Femur (tissue), 1 donor: ENCODE measurements at places on chromosomes 16 and 17.

DNA sequence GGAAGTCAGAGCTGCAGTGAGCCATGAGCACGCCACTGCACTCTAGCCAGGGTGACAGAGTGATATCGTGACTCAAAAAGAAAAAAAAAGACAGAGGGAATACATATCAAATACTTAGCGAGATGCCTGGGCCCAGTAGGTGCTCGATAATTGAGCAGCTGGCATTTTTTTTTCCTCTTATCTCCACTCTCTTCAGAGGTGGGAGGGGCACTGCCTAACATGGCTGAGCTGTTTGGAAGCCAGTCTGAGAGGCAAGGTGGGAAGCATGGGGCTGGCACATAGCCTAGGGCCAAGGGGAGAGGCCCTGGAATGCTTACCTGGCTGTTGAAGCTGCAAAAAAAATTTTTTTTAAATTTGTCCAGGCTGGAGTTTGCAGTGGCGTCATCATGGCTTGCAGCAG lies 38.4 kb downstream of the HIC1 start:
- DNase-seq: no peak

GRCh38 chr17:76442341-76443338 lies 10.3 kb downstream of the UBE2O start:
- DNase-seq: no peak

- no peak for DNase-seq
These were observed 9.5 kb downstream of the ZNF771 start for GRCh38 chr16:30416624-30417528.

DNA sequence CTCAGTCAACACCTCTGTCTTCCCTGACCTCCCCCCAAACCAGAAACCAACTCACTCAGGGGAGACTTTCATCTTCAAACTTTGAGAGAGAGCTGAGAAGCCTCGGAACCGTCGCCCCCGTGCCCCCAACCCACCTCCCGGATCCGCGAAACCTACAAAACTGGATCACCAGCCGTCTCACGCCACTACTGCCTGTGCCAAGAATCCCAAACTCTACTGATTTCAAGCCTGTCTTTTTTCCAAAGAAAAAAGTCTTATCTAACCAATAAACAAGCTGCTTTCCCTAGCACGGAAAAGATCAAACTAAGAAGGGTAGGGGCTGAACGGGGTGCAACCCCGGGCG lies 2.0 kb downstream of the AXIN2 start:
- DNase-seq: no peak

DNA sequence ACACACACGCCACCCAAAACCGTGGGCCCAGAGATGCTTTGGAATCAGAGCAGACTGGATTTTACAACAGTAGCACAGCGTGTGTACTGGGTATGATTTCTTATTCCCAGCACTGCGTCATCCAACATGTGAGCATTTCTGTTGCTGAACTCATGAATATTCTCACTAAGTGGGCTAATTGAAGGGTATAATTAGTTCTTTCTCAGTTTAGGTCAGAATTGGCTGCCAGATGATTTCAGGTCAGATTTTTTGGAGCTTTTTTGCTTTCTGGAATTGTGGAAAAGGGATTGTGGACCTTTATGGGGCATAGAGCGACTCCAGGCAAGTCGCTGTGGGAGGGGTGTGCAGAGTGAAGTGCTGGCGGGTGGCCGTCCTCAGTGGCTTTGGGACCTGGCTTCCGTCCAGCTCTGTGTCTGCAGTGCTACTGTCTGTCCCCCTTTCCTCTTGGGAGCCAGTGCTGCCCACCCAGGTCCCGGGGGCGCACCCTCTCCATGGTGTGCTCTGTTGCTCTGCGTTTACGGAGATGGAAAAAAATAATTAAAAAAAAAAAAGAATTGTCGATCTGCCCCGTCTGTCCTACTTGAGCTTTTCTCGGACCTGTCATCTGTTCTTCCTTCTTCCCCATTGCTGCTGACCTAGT lies 25.0 kb downstream of the FOXK2 start:
- DNase-seq: peak; percentile 55

GRCh38 chr17:41664587-41665565 lies 23.8 kb upstream of the EIF1 start:
- no peak for DNase-seq

- DNase-seq: no peak
These were observed 43.7 kb upstream of the GOSR1 start for GRCh38 chr17:30433514-30433913.

- no peak for DNase-seq
These were observed 7.1 kb upstream of the MT2A start for GRCh38 chr16:56601325-56601724.

DNA sequence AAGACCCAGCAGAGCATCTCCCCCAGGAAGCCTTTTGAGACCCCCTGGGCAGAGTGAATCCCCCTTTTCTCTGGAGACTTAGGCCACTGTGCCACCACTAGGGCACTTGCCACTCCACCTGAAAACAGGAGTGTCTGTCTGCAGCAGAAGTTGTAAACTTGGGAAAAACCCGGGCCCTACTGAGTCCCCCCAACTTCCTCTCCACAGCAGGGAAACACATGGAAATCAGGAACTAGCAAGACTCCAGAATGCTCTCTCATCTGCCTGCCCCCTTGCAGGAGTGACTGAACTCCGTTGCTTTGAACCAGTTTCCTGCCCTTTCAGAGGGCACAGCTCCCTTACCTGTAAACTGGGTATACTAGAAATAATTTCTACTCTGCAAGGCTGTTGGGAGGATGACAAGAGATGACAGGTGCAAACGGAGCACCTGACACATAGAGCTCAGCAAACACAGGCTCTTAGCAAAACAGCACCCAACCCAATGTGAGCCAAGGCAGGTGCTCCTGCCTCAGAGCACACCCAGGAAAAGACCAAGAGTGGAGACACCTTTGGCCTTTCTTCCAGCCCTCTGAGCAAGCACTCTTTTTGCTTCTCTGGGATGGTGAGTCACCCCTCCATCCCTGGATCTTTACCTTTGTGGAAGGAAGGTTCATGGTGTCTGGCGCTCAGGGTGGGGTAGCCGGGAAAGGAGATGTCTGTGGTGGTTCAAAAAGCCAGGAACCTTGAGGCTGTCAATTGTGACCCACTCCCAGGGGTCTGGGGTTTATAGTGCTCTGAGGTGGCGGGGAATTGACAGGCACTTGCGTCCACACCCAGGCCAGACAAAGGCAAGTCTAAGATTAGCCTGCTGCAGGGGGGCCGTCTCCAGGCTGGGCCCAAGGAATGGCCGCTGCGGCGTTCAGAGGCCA lies at the start of gene HCRT:
HCRT (minus strand) TSS at position 740 of the 908 bp plus-strand sequence; CDS start at position 653, 87 bp downstream.
- no peak for DNase-seq

DNA sequence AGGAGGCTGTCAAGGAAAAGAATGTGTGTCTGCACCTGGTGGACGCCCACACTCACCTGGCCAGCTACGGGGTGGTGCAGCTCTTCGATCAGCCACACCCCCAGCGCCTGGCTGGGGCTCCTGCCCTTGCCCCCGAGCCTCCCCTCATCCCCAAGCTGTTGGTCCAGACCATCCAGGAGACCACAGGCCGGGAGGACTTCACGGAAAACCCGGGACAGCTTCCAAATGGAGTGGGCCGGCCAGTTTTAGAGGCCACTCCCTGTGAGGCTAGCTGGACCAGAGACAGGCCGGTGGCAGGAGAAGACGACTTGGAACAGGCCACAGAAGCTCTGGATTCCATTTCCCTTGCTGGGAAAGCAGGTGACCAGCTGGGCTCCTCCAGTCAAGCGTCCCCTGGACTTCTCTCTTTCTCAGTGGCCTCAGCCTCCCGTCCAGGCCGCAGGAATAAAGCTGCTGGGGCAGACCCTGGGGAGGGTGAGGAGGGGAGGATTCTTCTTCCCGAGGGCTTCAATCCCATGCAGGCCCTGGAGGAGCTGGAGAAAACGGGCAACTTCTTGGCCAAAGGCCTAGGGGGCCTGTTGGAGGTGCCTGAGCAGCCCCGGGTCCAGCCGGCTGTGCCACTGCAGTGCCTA lies 2.2 kb downstream of the WDR81 start:
- peak; percentile 15 for DNase-seq

DNA sequence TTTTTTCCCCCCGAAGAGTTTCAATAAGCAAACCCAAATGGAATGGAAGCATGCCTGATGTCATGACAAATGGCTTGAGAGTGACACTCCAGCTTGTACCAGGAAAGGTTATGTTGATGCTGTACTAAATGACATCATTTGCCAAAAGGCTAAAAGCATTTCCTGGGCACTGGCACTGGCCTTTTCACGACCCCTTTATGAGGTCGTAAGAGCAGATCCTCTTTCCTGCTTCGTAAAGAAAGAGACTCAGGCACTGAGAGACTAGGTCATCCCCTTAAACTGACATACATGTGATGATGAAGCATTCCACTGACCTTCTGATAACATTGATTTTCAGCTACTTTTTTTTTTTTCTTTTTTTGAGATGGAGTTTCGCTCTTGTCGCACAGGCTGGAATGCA lies 30.5 kb downstream of the CEP295NL start:
- no peak for DNase-seq

DNA sequence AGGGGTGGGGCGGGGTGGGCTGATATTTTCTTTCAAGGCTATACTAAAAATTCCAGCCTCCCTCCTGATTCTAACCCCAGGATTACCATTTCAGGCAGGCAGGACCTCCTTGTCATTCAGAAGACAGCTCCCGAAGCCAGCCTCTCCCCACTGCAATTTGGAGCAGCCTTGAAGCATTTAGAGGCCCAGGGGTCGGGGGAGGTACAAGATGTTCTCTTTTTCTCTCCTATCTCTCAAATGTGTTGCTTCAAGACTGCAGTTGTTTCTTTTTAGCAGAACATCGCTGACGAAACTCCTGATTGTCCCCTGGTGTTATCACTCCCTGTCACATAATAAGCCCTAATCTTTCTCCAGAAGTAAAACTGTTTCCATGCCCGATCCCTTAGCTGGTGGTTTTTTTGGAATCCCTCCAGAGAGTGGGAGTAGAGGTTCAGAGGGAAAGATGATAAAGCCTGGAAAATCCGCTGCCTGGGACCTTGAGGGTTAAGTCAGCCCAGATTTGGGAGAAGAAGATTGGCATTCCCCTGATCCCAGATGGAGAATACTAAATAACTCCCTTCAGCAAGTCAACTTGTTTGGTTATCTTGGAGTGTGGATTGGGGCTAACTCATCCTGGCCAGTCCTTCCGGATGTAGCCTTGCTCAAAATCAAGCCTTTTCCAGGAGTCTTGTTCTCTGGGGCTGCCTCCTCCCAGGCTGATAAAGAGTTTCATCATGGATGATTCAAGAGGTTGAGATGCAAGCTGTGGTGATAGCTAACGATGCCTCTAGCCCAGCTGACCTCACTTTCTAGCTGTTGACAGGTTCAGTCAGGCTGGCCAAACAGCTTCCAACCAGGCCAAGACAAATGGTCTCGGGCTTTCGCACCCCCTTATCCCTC lies 71.3 kb downstream of the SOX9 start:
- no peak for DNase-seq

GRCh38 chr17:37781451-37781850 lies 36.6 kb upstream of the HNF1B start:
- DNase-seq: no peak

DNA sequence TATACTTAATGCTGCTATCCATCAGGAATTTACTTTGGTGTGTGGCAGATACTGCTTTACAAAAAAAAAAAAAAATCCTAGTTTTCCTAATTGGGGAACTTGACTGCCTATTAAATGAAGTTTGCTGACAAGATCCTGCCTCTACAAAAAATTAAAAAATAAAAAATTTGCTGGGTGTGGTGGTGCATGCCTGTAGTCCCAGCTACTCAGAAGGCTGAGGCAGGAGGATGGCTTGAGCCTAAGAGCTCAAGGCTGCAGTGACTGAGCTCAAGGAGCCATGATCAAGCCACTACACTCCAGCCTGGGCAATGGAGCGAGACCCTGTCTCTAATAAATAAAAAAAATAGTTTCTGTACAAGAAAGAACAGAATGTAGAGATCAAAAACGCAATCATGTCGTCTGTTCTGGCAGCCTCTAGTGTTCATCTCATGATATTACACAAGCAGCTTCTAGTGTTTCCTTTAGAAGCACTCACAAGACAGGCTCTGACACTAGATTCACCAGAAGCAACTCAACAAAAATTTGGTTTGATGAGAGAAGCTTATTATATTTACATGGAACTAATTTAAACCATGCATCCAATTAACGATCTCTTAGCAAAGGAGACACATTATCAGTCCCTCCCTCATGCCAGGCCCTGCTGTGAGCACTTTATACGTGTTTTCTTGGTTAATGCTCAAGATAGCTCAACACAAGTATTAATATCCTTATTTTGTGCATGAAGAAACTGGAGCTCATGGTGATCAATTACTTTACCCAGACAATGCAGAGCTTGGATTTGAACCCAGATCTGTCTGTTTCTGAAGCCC lies 6.8 kb upstream of the KRTAP17-1 start:
- DNase-seq: no peak

DNA sequence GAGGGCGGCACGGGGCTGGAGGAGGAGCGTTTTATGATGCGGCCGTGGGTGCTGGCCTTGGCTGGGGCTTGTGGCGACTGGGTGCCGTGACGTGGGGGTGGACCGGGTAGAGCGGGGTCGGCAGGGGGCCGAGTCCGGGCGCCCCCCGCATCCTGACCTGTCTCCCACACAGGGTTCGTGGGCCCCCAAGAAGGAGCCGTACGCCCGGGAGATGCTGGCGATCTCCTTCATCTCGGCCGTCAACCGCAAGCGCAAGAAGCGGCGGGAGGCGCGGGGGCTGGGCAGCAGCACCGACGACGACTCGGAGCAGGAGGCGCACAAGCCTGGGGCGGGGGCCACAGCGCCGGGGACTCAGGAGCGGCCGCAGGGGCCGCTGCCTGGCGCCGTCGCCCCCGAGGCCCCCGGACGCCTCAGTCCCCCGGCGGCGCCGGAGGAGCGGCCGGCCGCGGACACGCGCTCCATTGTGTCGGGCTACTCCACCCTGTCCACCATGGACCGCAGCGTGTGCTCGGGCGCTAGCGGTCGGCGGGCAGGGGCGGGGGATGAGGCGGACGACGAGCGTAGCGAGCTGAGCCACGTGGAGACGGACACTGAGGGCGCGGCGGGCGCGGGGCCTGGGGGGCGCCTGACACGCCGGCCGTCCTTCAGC lies 81.6 kb downstream of the ARHGAP23 start:
- no peak for DNase-seq

DNA sequence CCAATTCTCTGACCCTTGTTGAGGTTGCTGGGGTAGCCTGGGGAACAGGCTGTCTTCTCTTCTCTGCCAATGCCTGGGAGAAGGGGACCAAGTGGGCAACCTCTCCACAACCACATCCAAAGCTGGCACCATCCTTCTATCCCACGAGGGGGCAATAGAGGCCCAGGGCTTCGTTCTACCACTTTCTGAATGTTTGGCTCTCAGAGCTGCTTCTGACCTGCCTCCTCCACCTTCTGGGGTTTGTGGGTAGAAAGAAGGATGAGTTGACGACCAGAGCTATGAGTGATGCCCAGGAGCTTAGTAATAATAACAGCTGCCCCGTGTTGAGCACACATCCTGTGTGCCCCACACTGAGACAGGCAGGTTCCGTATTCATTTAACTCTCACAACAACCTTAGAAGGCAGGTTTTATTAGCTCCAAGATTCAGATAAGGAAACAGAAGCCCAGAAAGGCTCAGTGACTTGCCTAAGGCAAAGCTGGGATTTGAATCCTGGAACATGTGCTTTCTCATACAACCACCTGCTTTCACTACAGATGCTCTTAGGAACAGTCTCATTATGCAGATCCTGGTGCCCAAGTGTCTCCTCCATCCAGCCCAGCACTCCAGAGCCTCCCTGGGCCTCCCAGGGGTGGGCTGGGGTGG lies 11.1 kb downstream of the TSPOAP1 start:
- peak; percentile 42 for DNase-seq
